ENCODE measurements at places on chromosomes 16 and 17.

DNA sequence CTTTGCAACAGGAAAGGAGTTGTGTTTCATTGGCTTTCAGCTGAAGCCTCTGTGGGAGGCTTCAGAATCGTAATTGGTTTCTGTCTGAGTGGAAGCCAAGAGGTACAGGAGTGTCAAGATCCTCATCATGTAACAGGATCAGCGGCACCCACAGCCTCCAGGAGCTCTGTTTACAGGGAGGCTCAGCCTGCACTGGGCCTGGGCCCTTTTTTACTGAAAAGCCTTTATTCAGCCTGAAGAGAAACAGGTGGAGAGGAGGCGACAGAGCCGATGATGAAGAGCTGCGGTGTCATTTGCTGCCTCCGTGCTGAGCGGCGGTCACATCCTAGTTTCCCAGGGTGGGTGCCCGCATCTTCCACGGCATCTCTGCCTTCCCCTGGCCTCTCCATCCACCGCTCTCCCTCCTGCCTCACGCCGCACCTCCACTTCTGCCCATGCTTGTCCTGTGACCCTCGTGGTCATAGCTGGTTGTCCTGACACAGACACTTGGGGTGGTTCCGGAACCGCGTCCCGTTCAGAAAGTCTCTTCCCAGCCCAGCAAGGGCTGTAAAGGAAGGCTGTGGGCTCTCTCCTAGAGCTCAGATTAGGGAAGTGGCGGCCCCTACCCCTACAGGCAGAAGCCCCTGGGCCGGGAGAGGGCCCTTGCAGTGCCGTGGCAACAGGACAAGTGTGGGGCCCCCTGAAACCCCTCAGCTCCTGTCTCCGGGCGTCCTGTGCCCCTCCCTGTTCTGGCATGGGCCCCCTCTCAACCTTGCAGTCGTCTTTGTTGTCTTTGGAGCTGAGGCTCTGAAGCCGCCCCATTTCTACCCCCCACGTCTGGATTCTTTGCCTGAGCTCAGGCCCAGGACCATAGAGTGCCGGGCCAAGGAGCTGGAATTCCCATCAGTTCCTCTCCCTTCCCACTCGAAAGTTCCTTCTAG, 53.9 kb upstream of the CHMP6 start:
- DNase-seq, result no peak

GRCh38 chr16:13697568-13697967, 222.4 kb upstream of the ERCC4 start:
- DNase-seq, result no peak

DNA sequence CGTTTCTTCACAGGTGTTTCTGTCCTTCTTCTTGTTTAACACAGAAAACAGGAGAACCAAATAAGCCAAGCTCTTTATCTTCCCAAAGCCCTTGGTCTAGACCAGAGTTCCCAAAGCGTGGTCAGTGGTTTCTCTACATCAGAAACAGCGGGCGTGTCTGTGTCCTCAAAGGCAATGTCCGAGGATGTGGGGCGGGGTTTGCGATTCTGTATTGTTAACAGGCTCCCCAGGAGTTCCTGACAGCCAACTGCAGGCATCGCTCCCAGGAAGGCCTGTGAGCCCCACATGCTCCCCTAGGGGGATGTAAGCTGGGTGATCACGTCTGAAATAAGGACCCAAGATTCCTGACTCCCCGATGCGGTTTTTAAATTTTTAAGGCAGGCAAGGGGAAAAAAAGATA, 28.4 kb upstream of the SLC25A19 start:
- no peak for DNase-seq

DNA sequence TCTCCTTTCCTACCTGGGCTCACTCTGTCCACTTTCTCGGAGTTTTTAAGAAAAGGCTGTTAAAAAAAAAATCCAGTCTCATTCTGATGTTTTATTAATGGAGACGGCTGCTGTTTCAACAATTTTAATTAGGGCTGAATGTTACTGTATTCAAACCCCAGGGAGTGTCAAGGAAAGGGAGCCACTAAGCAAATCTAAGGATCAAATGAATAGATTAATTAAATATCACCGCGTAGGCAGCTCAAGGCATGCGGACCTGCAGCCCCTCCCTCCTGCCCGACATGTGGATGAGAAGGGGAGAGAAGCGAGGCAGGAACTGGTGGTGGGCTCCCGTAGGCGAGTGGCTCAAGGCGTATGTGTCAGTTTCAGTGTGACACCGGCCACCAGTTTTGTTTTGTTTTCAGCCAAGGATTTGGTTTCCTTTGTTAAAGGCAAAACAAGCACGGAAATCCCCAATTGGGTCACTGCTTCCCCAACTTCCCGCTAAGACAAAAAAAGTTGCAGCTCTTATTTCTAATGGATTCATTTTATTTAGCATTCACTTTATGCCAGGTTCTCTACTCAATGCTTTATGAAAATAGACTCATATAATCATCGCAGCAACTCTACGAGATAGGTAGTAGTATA, 110.6 kb downstream of the GP2 start:
- DNase-seq, result no peak

All from CD4-positive, alpha-beta T cell treated with Interleukin-12 subunit alpha and Interleukin-12 subunit beta, for 1 hour (primary cell).